ENCODE measurements at places on chromosomes 11 and 22.

DNA sequence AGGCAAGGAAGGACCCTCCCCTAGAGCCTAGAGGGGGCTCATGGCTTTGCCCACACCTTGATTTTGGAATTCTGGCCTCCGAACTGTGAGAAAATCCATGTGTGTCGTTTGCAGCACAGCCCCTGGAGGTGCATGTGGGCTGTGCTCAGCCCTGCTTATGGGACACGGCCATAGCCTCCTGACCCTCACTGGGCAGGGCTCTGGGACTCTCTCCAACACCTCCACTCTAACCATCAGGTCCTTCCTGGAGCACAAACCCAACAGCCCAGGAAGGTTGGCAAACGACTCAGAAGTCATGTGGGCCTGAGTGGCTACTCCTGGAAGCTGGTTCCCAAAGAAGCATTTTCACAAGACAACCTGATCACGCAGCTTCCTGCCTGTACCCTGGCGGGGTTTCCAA is 144.1 kb downstream of the CTTN start:
- no peak for DNase-seq

DNA sequence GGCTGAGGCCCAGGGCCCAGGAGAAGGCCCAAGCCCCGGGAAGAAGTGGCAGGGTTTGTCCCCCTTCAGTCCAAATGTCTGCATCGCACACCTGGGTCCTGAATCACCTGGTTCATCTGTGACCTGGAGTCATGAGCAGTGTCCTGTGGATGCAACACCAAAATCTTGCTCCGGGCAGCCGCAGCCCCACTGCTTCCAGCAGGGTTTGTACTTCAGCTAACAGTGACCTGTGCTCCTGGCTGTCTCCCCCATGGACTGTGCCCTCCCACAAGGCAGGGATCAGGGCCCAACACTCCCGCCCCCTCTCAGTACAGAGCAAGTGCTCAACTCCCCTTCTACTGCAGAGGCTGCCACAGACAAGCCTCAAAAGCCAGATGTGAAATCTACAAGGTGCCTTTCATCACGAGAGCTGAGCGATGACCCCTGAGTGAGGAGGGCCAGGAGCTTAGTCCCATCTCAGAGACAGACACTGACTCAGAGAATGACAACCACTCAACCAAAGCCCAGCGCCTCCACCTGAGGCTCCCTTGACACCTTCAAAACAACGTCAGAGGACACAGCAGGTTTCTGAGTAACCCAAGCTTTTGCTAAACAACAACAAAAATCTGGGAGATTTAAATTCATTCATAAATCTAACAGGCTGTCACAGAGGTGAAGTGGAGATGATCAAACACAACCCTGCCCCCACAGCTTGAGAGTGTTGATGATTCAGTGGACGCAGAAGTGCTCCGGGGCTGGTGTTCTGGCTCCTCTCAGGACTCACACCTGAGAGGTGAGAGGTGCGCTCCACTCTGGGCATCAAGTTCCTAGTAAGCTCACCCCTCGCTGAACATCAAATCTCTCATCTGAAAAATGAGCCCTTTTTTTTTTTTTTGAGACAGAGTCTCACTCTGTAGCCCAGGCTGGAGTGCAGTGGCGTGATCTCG is 3.4 kb downstream of the KIAA0930 start:
- no peak for DNase-seq

- no peak for DNase-seq
These were observed 62.5 kb upstream of the CRTAM start for GRCh38 chr11:122775675-122776271.

DNA sequence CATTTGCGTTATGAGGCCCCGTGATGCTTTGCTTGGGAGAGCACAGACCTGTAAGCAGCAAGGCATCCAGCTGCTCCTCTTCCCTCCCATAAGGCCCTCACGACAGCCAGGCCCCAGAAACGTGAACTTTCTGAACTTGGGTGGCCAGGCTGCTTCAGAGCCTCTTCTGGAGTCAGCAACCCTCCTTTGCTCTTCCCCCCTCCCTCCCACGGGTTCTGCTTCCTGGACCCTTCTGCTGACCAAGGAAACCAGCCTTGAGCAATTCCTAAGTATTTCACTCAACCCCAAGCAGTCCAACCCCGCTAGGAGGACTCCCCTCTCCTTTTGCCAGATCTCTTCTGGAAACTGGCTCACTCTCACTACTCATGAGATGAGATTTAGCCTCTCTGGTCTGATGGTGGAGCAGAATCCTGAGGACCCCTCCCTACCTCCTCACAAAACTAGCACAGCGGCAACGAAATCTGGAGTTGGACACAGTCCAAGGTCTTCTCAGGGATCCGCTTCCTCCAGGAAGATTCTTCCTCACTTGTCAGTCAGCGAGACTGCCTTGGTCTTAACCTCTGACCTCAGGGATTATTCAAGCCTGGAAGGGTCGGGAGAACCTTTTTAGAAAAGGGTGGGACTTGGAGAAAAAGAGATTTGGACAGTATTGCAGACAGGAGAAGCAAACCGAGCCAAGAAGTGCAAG is 86.2 kb downstream of the UBASH3B start:
- no peak for DNase-seq

DNA sequence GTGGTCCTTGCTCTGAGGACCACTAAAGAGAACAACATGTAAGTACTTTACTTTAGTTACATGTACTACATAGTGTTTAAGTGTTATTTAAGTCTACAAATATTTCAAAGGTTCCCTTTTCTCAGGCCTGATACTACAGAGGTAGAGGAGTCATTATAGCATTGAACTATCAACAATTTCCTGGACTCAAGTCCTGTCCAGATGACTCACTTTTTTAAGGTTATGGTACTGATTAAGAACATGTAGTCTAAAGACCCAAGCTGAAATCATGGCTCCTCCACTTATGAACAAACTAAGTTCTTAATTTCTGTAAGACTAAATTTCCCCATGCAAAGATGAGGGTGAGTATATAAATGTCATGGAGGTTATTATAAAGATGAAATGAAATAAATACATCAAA is 74.7 kb downstream of the NARS2 start:
- no peak for DNase-seq

DNA sequence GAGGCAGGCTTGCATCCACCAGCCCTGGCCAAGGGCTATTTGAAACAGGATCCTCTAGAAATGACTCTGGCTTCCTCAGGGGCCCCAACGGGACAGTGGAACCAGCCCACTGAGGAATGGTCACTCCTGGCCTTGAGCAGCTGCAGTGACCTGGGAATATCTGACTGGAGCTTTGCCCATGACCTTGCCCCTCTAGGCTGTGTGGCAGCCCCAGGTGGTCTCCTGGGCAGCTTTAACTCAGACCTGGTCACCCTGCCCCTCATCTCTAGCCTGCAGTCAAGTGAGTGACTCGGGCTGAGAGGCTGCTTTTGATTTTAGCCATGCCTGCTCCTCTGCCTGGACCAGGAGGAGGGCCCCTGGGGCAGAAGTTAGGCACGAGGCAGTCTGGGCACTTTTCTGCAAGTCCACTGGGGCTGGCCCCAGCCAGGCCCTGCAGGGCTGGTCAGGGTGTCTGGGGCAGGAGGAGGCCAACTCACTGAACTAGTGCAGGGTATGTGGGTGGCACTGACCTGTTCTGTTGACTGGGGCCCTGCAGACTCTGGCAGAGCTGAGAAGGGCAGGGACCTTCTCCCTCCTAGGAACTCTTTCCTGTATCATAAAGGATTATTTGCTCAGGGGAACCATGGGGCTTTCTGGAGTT is 13.3 kb downstream of the IL10RA start:
- DNase-seq, result no peak

- no peak for DNase-seq
These were observed 37.4 kb downstream of the SCUBE1 start for GRCh38 chr22:43305806-43306205.

GRCh38 chr11:105718641-105719040 is 108.8 kb downstream of the GRIA4 start:
- DNase-seq, result no peak

DNA sequence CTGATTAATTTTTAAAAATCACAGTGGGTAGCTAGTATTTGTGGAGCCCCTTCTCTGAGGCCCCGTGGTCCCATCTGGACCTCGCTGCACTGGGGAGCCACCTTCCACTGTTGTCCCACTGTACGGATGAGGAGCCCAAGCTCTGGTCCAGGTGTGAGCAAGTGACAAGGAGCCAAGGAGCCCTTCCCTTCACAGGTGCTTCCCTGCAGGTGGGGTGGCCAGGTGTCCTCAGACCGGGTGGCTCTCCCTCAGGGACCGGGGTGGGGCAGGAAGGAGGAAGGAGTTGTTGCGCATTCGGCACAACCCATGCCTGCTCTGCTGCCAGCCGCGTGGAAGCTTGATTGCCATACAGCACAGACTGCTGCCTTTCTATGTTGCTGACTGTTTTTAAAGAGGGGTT is 10.4 kb upstream of the SEPTIN5 start:
- DNase-seq, result no peak

DNA sequence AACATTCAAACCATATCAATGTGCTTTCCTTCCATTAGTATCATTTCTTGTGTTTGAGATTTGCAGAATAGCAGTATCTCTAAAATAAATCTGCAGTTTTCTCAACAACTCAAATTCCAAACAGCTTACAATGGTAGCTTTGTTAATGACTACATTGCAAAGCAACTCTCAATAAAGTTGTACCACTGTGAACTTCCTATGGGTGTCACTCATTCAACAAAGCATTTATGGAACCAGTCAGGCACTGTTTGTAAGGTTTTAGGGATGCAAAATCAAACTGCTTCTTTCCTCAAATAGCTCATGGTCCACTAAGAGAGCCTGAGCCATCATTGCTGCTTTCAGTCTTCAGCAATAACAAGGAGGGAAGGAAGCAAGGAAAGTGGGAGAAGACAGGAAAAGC is 91.0 kb downstream of the CCDC83 start:
- DNase-seq, result no peak

- no peak for DNase-seq
These were observed 737.4 kb upstream of the LUZP2 start for GRCh38 chr11:23759489-23759888.

GRCh38 chr22:34281738-34282137 is 361.5 kb upstream of the LARGE1 start:
- no peak for DNase-seq

DNA sequence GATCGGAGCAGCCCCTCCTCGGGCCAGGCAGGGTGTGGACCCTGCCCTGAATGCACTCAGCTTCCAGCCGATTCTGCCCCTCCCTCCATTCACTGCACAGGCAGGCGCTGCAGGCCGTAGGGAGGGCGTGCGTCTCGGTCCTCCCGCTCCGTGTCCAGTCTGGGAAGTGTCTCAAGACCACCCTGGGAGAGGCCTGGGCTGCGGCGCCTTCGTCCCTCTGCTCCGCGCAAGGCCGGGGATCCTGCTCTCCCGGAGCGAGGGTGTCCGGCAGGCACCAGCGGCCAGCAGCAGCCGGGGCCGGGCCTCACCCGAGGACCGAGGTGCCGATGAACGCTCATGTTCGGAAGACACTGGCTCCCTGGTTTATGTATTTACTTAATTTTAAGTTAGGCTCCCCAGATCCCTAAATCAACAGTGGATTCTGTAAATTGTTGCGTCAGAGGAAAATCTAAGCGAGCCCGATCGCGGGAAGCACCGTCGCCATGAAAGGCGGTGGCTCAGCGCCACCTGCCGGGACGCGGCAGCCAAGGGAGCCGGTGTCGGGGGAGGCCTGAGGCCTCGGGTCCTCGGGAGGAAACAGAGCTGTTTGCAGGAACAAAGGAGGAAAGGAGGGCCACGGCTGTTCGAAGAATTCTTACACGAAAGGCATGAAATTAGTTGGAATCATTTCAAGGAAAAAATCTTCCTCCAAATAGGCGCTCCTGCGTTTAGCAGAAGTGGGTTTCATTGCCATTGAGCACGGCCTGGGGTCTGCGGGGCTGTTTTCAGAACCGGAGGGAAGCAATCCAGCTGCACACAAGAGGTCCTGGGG is 195.3 kb downstream of the BRD1 start:
- DNase-seq, result no peak

DNA sequence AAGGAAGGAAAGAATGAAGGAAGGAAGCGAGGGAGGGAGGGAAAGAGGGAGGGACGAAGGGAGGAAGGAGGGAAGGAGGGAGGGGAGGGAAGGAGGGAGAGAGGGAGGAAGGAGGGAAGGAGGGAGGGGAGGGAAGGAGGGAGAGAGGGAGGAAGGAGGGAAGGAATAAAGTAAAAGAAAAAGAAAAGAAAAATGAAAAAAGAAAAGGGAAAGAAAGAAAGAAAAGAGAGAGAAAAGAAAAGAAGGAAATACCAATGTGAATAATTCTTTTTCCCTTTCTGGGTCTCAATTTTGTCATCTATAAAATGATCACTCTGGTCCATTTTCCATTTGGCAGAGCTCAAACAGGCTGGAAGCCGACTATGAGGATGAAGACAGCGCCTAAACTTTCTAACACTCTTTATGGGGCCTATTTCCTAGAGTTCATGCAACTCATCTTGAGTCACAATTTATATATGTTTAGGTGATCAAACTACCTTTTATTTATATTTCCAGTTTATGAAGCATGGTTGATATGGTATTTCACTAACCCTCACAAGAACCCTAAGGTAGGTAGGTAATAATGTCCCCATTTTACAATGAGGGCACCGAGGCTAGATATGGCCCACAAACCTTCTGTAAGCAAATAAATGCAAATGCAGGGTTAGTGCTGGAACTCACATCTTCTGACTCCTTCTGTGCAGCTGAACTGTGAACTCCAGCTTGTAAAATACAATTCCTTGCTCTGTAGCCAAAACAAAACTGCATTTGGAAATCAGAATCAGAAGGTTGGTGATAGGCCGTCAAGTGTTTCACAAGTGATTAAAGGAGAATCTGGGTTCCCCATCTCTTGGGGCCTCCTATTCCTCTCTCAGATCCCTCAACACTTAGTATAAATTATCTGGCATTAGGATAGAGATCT is 434.3 kb downstream of the ETS1 start:
- DNase-seq, result no peak

GRCh38 chr11:36211761-36212430 is 77.3 kb downstream of the COMMD9 start:
- no peak for DNase-seq

- DNase-seq, result no peak
These were observed 3.6 kb upstream of the HSD17B12 start for GRCh38 chr11:43676933-43677332.

DNA sequence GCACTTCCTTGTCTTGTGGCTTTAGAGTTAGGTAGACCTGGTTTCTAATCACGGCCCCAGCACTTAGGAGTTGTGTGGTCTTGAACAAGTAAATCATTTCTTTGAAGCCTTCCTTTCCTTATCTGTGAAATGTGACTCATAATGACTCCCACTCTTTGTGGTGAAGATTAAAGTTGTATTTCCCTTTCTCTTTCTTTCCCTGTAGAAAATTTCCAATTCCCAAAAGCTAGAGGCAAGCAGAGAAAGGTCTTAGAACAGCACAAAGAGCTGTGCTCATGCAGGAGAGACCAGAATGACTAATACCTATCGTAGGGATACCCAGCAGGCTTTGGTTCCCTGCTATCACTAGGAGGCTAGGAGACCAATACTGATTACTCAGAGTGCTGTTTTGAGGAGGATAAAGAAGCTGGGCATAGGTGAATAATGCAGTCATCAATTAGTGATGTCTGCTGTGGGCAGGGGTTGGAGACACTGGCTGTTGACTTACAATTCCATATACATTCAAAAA is 270.7 kb upstream of the SYN3 start:
- DNase-seq, result no peak

DNA sequence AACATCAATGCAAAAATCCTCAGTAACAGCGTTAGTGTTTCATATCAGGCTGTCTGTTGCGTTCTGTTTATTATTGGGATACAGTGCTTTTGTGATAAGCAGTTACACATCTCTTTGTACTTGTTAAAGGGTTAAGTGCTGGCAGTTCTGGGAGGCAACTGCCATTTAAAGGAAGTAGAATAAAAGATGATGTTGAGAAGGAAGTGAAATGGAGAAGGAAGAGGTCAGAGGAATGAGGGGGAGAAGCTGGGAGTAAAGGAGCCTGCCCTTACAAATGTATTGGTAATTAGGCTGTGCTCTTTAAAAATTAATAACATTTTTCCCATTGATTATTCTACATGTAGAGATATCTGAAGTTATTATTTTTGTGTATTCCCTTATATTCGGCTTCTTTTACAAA is 674.7 kb downstream of the NTM start:
- DNase-seq, result no peak

GRCh38 chr22:30128511-30128910 is 48.2 kb downstream of the HORMAD2 start:
- DNase-seq, result no peak

Data from stimulated activated CD8-positive, alpha-beta memory T cell treated with anti-CD3 and anti-CD28 coated beads, Interleukin-15, amount 100 ng/mL, for 48 hours (primary cell).